ENCODE measurements at places on chromosomes 7 and 10.

DNA sequence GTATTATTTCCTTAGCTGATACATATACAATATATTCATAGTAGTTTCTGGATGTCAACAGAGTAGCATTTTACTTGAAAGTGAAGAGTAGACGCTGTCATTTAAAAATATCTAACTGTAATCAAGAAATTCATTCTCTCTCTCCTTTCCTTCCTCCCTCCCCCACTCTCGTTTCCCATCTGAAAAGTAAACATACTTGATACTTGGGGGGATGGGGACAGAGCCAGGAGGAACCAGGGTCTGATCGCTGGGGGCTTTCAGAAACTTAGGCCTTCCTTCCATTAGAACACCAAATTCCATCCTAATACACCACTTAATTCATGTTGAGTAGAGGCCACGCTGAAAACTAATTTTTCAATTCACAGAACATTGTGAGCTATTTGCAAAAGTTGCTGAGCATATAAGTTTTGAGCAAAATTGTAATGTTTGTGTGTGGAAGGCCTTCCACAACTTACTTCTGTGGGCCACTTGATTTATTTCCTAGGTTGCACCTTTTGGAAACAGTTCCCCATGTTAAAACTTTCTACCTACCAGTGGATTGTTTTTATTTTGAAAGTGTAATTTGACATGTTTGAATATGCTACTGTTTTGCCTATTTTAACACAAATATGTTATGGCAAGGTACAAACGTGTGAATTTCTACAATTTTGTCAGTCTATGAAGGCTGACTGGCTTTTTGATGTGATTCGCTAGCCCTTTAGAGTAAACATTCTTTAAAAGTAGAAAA is 35.2 kb downstream of the CNPY1 start:
- H3K27me3 ChIP-seq, result peaks cover 69% of the 10 kb centered on the region
- no peaks in the 10 kb centered on the region for H3K4me1 ChIP-seq
- H3K4me3 ChIP-seq, result no peak overlapping the region
- H3K36me3 ChIP-seq, result no peaks in the 10 kb centered on the region
- H3K27ac ChIP-seq, result no peak overlapping the region
- no peak for DNase-seq

GRCh38 chr10:78029269-78030226 is at the start of gene POLR3A:
Gene POLR3A, minus strand, starts transcription at chr10:78029515. Its CDS starts 108 bp downstream, at chr10:78029407.
- H3K27me3 ChIP-seq, result no peaks in the 10 kb centered on the region
- H3K27ac ChIP-seq, result peak within 1 kb of the TSS; percentile 63
- peak; percentile 95 for DNase-seq

DNA sequence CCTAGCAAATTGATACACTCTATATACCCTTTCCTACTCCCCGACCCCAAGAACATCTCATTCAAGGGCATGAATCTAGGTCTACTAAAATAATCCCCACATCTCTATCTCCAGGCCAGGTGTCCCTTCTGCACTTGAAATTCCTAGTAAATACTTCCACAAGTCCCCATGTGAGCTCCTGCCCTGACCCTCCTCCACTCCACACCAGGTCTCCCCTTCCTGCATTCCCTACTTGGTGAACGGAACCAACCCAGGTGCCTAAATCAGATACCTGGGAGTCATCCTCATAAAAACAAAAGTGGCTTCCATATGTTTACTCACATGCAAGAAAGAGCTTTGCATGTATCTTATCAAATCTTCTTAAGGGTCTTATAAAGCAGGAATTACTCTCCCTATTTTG is 69.2 kb downstream of the COA1 start:
- H3K4me3 ChIP-seq, result no peak overlapping the region
- DNase-seq, result no peak
- peaks cover 10% of the 10 kb centered on the region for H3K4me1 ChIP-seq

DNA sequence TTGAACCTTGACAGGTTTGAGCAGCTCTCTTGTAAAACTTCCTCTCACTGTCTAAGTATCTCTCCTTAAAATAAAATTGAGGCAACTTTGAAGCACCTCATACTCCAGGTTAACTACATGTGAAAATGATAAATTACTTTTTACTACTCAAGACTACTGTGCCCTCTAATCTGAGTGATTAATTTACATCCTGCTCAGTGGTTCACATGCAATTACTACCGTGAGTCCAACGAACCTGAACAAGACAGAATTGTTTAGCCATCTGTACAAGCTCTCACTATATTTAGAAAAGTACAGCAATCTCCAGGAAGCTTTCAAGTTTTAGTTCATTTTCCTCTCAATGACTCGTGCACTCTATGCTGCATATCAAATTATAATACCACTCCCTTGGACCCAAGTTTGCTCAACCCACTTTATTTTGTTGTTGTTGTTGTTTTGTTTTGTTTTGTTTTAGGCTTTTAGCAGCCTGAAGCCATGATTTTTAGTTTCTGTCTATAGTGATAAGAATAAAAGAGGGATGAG is 21.2 kb downstream of the PDE1C start:
- no peak overlapping the region for H3K4me3 ChIP-seq
- no peak overlapping the region for H3K27ac ChIP-seq
- no peaks in the 10 kb centered on the region for H3K36me3 ChIP-seq
- H3K4me1 ChIP-seq, result no peaks in the 10 kb centered on the region
- no peaks in the 10 kb centered on the region for H3K27me3 ChIP-seq
- DNase-seq, result no peak

- no peak overlapping the region for H3K27ac ChIP-seq
- no peaks in the 10 kb centered on the region for H3K4me1 ChIP-seq
- no peak overlapping the region for H3K4me3 ChIP-seq
- H3K27me3 ChIP-seq, result no peaks in the 10 kb centered on the region
Measured at GRCh38 chr7:135447748-135448147, 62.2 kb downstream of the CNOT4 start.

DNA sequence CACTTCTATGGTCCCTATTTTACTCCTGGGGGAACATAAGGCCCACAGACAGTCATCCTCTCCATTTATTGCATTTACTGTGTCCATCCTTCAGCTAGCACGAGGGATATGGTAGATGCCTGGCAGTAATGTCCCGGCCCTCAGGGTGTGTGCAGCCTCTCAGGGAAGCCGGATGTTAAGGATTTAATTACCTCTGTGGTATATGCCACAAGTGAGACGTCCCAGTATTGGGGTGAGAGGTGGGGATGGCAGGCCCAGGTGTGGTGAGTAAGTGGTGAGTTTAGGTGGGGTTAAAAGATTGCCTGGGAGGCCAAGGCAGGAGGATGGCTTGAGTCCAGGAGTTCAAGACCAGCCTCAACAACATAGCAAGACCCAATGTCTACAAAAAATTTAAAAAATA is 144.9 kb downstream of the SH3PXD2A start:
- H3K4me3 ChIP-seq, result no peak overlapping the region
- DNase-seq, result no peak
- H3K27me3 ChIP-seq, result no peaks in the 10 kb centered on the region
- no peaks in the 10 kb centered on the region for H3K36me3 ChIP-seq
- H3K4me1 ChIP-seq, result peaks cover 2% of the 10 kb centered on the region

DNA sequence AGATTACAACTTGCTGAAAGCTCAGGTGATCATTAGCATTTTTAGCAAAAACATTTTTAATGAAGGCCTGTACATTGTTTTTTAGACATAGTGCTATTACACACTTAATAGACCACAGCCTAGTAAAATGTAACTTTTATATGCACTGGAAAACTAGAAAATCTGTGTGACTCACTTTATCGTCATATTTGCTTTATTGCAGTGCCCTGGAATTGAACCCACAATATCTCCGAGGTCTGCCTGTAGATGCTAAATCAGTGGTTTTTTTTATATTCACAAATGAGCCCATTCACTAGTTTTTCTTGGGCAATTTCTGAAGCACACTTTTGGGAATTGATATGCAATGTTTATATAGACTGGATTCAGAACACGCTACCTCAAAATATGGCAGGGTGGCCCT is 105.1 kb downstream of the PTPRN2 start:
- no peaks in the 10 kb centered on the region for H3K36me3 ChIP-seq
- no peaks in the 10 kb centered on the region for H3K27me3 ChIP-seq
- H3K27ac ChIP-seq, result no peak overlapping the region
- no peak for DNase-seq
- no peaks in the 10 kb centered on the region for H3K4me1 ChIP-seq

GRCh38 chr10:98586096-98586495 is 139.4 kb upstream of the HPS1 start:
- no peak for DNase-seq
- no peaks in the 10 kb centered on the region for H3K36me3 ChIP-seq
- H3K4me1 ChIP-seq, result no peaks in the 10 kb centered on the region

GRCh38 chr10:132804287-132804686 is 18.3 kb upstream of the NKX6-2 start:
- DNase-seq, result no peak
- H3K4me3 ChIP-seq, result no peak overlapping the region
- no peaks in the 10 kb centered on the region for H3K27me3 ChIP-seq
- no peaks in the 10 kb centered on the region for H3K4me1 ChIP-seq

DNA sequence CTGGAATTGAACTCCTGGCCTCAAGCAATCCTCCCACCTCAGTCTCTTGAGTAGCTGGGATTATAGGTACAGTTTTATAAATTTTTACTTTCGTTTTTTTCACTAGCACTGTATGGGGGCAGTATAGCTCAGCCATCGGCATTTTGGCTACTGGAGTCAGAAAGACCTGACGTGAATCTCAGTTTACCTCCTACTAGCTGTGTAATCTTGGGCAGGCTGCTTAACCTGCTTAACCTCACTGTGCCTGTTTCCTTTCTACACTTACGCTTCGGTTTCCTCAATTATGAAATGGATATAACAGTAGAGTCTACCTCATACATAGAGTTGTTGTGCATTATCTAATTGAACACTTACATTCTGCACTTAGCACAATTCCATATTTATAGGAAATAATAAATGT is 16.7 kb downstream of the STN1 start:
- no peak overlapping the region for H3K4me3 ChIP-seq
- DNase-seq, result peak; percentile 31
- H3K36me3 ChIP-seq, result peaks cover 2% of the 10 kb centered on the region

DNA sequence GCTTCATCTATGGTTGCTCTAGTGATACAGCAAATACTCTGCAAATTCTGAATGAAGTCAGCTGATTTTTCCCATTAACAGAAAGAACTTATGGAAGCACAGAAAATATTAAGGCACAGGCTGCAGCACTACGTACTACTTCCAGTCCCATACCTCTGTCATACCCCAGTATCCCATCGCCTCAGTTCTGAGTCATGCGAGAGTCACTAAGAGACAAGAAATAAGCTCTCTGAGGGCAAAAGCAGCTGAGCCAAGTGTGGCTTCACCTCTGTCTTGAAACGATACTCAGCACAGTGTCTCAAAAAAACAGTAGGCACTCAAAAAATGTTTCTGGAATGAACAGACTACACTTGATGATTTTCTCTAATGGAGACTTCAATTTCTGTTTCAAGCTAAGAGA is 48.2 kb downstream of the EZH2 start:
- H3K4me1 ChIP-seq, result peaks cover 3% of the 10 kb centered on the region
- H3K27me3 ChIP-seq, result no peaks in the 10 kb centered on the region
- H3K27ac ChIP-seq, result no peak overlapping the region
- no peak for DNase-seq
- H3K36me3 ChIP-seq, result peaks cover 2% of the 10 kb centered on the region

DNA sequence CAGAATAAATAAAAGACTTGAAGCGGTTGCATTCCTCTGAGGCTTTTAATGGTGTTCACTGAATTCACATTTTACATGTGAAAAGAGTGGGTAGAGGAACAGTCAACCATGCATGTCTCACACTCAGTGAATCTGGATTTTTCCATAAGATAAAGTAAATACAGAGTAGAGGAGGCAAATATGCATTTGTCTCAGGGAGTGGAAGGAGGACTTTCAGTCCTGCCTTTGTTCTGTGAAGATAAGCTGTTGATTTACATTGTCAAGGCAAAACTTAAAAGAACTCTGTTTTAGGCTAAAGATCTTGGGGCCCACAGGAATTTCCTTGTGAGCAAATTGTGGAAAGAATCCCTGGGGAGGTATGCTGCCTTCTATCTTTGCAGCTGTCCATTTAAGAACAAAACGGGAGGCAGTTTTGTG is 825.3 kb upstream of the MBL2 start:
- H3K27me3 ChIP-seq, result peaks cover 7% of the 10 kb centered on the region
- DNase-seq, result no peak
- no peaks in the 10 kb centered on the region for H3K36me3 ChIP-seq
- H3K4me3 ChIP-seq, result no peak overlapping the region

DNA sequence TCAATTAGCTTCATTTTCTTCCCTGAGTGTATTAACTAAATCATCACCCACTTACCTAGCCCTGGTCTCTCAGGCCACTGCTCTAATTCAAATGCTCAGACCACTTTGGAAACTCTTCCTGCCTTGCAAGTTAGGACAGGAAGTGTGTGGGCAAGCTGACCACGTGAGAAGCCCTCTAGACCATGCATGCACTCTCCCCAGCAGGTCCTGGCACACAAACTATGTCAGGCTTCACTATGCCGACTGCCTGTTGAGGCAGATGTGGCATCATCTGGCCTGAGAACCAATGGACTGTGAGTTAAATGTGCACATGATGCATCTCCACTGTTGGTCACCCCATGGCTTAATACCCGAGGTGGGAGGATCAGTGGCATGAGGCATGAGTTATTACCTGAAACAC is 439.6 kb downstream of the GRID1 start:
- no peaks in the 10 kb centered on the region for H3K36me3 ChIP-seq
- DNase-seq, result no peak
- no peaks in the 10 kb centered on the region for H3K4me1 ChIP-seq

- H3K36me3 ChIP-seq, result no peaks in the 10 kb centered on the region
- H3K4me1 ChIP-seq, result no peaks in the 10 kb centered on the region
- no peak for DNase-seq
- no peaks in the 10 kb centered on the region for H3K27me3 ChIP-seq
Measured at GRCh38 chr10:62000726-62001125, 99.2 kb downstream of the ARID5B start.

- no peak overlapping the region for H3K4me3 ChIP-seq
- H3K36me3 ChIP-seq, result peaks cover 20% of the 10 kb centered on the region
- DNase-seq, result no peak
- H3K4me1 ChIP-seq, result peaks cover 14% of the 10 kb centered on the region
- H3K27ac ChIP-seq, result no peak overlapping the region
Measured at GRCh38 chr7:107185716-107186115, 16.9 kb downstream of the HBP1 start.

- no peaks in the 10 kb centered on the region for H3K36me3 ChIP-seq
- H3K27ac ChIP-seq, result no peak overlapping the region
- H3K4me3 ChIP-seq, result no peak overlapping the region
- no peaks in the 10 kb centered on the region for H3K27me3 ChIP-seq
Measured at GRCh38 chr7:99679032-99679399, 780 bp downstream of the CYP3A5 start.

Data from endothelial cell of umbilical vein (primary cell).